ENCODE measurements at places on chromosomes 1 and 21.

- DNase-seq = no peak
These were observed 304.4 kb upstream of the LYPLAL1 start for GRCh38 chr1:218869276-218869675.

DNA sequence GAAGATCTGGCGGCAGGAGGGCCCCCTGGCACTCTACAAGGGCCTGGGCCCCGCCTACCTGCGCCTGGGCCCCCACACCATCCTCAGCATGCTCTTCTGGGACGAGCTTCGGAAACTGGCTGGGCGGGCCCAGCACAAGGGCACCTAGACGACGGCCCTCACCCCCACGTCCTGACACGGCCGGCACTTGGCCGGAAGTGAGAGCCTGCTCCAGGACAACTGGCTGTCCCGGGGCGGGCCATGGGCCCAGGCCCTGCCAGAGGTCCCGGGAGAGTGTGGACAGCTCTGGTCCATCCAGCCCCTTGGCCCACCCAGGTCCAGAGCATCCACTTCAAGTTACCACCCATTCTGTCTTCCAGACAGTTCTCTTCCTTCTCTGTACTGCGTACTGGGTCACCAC, 3.0 kb upstream of the TMEM82 start:
- no peak for DNase-seq

- no peak for DNase-seq
These were observed 34.2 kb downstream of the PGBD5 start for GRCh38 chr1:230391776-230392535.

- DNase-seq = no peak
These were observed 30.7 kb downstream of the SDCCAG8 start for GRCh38 chr1:243286409-243287122.

DNA sequence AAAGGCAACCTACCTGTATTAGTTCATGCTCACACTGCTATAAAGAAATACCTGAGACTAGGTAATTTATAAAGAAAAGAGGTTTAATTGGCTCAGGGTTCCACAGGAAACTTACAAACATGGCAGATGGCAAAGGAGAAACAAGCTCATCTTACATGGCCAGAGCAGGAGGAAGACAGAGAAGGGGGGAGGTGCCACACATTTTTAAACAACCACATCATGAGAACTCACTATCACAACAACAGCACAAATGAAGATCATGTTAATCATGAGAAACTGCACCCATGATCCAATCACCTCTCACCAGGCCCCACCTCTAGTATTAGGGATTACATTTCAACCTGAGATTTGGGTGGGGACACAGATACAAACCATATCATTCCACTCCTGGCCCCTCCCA, 90.6 kb upstream of the KCTD3 start:
- DNase-seq = no peak

DNA sequence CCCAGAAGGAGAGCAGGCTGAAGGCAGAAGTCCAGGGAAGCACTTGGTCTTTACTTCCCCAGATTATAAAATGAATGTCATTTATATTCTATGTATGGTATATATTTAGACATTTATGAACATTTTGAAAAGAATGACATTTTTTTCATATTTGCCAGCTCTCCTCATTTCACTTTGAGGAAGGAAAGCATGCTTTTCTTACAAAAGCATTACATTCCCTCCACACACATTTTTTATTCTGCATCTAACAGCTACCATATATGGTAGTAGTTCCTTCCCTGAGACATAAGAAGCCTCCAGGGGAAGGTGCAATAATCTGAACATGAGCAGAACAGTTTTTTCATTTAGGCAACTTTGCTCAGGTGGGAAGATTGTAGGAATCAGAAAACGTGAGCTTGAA, 94.0 kb downstream of the LRRC7 start:
- no peak for DNase-seq

GRCh38 chr1:86865973-86866637, 47.8 kb downstream of the SELENOF start:
- no peak for DNase-seq

DNA sequence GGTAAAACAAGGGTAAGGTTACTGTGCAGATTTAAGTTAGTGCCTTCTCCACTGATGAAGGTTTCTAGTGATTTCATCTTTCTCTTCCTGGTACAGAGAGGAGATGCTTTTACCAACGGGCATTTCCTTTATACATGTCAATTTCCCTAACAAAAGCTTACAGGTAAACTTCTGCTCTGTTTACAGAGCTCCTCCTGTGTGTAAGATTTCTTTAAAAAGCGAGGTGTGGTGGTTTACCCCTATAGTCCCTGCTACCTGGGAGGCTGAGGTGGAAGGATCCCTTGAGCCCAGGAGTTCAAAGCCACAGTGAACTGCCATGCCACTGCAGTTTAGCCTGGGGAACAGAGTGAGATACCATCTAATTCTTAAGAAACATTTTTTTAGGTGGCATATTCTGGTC, 40.7 kb upstream of the GORAB start:
- DNase-seq = no peak

DNA sequence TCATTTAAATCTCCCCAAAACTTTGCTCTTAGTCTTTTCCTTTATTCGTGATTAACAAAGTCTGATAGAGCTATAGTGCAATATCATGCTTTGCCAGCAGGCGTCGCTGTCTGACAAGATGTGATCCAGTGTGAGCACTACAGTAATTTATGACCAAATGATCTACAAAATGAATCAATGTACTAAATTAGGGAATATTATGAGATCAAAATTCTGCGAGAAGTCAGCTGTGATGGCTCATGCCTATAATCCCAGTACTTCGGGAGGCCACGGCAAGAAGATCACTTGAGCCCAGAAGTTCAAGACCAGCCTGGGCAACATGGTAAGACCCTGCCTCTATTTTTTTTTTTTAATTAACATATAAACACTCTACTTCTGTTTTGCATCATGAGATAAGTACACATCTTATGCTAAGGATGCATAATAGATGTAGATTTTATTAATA, 3.6 kb upstream of the SPSB1 start:
- no peak for DNase-seq

GRCh38 chr1:60982539-60982938, 99.8 kb upstream of the NFIA start:
- no peak for DNase-seq

GRCh38 chr1:163069142-163069541, at the start of gene RGS4:
Gene RGS4 (plus strand): TSS chr1:163069361. CDS start chr1:163069485, 124 bp downstream.
- DNase-seq = peak; percentile 80

DNA sequence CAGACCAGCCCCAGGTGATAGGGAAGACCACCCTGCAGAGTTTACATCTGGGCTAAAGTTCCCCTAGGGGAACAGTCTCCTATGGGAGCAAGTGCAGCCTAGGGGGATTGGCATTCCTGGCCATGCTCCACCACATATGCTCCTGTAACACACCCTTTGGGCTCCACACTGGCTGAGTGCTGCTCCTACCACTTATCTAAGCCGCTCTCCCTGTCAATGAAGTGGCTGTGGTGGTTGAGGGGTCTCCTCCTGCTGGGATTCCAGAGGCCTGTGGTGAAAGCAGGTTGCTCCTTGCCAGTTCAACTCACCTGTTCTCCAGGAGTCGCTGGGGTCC, 51.1 kb downstream of the COL24A1 start:
- no peak for DNase-seq

GRCh38 chr1:172578586-172578985, 45.6 kb downstream of the SUCO start:
- no peak for DNase-seq

GRCh38 chr21:25573409-25574206, 33.7 kb downstream of the MRPL39 start:
- DNase-seq = peak; percentile 75

DNA sequence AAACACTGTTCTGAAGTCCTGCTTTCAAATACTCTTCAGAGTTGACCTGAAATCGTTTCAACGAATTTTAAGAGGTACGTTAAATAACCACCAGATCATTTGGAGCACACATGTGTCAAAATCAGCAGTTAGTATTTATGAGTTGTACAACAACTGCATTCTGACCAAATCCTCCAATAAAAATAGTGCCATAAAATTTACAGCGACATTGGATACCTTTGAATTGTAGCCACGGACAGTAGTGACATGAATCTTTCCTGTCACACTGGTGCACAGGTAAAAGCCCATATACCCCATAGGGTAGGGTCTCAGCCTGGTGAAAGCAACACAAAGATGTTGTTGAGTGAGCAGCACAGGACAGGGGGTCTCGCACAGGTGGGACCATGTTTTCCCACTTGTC, 121.5 kb downstream of the CLIC6 start:
- no peak for DNase-seq

GRCh38 chr1:5333291-5333690, 658.9 kb downstream of the NPHP4 start:
- no peak for DNase-seq

- no peak for DNase-seq
These were observed 10.3 kb upstream of the C1orf198 start for GRCh38 chr1:230878591-230878990.

DNA sequence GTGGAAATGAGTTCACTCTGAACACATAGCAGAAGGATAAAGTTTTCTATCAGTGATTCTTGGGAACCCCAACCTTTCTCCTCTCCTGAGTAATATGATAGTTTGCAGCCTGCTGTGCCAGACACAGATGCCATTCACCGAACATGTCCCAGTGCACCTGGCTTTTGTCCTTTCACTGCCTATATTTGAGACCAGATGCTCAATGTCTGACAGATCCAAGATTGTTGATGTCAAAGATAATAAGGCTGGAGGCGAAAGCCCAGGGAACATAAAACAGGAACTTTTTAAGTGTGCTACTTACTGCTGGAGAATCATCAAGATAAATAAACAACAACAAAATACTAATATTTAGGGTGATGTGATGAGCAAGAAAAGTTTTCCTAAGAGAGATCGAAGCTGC, 139.3 kb downstream of the TIAM1 start:
- DNase-seq = no peak

DNA sequence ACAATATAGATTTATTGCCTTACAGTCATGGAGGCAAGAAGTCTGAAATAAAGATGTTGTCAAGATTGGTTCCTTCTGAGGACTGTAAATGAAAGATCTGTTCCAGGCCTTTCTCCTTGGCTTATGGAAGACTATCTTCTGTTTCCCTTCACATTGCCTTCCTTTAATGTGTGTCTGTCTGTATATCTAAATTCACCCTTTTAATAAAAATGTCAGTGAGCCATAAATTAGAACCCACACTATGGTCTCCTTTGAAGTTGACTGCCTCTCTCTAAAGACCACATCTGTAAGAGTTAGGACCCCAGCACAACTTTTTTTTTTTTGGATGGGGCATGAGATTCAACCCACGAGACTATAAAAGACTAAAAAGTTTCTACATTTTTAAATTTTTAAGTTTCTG, 305.8 kb downstream of the KCNT2 start:
- no peak for DNase-seq

DNA sequence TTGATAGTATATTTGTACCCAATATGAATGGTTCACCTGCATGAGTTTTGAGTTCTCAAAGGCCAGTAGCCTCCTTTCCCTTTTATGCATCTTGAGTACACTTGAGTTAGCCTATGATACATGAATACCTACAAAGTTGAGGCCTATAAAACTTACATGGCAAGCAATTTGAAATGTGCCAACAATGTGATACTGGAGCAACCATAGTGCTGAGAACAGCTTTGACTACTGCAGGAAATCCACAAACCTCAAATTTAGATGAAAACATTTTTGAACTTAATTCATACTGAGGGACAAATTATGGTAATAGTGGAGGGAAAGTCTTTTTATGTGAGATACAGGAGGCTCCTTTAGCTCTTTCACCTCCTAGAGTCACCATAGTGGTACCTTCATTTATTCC, 37.4 kb downstream of the LEPR start:
- no peak for DNase-seq

DNA sequence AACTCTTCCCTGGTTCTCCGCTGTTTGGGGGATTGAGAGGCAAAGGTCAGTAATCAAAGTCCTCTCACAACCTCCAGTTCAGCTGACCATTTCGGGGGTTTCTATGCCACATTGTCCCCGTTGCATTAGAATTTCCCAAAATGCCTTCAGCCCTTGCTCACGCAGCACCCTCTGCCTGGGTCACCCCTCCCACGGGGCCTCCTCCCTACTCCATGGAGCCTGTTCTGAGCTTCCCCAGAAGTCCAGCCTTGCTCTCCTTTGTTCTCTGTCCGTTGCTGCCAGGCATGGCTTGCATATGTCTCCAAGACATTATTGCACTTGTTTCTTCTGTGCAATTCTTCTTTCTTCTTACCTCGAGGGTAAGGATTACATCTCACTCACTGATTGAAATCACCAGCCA, 16.5 kb downstream of the DMRTB1 start:
- DNase-seq = no peak

- no peak for DNase-seq
These were observed 503.9 kb upstream of the USP24 start for GRCh38 chr1:55718758-55719671.
